ENCODE measurements at places on chromosomes 4 and X.

DNA sequence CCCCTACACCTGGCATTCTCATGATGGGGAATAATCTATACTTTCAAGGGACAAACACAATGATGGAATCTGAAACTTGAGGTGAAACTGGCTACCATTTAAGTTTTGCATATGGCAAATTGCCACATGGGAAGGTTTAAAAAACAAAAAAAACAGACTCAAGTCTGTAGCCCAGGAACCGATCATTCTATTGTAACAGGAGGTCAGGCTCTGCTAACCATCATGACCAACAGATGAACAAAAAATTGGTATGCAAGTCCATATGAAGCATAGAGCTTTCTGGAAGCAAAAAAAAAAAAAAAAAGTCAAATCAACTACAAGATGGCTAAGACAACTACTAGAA, 594.3 kb upstream of the DIPK2B start:
- no peak for DNase-seq

GRCh38 chr4:7976025-7976424, 36.4 kb upstream of the AFAP1 start:
- no peak for DNase-seq

GRCh38 chr4:82988323-82988832, 22.2 kb downstream of the LIN54 start:
- no peak for DNase-seq

GRCh38 chrX:53048169-53049126, at the start of gene GPR173:
Gene GPR173 (plus strand): TSS chrX:53048789. CDS start chrX:53076622, 27,833 bp downstream.
- peak; percentile 58 for DNase-seq

DNA sequence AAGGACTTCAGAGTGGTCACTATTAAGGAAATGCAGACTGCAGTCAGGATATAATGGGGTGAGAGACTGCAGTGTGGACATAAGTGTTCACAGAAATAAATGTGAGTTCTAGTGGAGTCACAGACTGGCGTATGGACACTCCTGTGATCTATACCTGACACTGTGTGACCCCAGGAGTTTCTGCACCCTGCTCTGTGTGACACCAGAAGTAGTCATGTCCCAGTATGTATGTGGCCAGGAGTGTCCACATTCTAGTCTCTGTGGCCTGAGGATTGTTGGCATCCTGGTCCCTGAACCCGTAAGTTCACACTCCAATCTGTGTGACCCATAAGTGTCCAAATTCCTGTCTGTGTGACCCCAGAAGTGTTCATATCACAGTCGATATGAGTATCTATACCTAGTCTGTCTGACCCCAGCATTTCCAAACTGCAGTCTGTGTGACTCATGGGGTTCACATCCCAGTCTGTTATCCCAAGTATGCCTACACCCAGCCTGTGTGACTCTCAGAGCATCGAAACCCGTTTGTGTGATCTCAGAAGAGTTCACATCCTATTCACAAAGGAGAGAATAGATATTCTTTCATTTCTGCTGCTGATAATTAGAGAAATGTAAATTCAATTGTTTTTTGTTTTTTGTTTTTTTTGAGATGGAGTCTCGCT, 16.3 kb downstream of the WDR13 start:
- DNase-seq = no peak

- no peak for DNase-seq
Observed at GRCh38 chr4:84472154-84472553, 26.9 kb downstream of the NKX6-1 start.

GRCh38 chr4:47106561-47106960, 75.2 kb downstream of the GABRB1 start:
- DNase-seq = no peak

GRCh38 chr4:95186666-95187065, 362.1 kb downstream of the UNC5C start:
- no peak for DNase-seq

- DNase-seq = no peak
Observed at GRCh38 chr4:3648195-3648594, 116.0 kb upstream of the LRPAP1 start.

DNA sequence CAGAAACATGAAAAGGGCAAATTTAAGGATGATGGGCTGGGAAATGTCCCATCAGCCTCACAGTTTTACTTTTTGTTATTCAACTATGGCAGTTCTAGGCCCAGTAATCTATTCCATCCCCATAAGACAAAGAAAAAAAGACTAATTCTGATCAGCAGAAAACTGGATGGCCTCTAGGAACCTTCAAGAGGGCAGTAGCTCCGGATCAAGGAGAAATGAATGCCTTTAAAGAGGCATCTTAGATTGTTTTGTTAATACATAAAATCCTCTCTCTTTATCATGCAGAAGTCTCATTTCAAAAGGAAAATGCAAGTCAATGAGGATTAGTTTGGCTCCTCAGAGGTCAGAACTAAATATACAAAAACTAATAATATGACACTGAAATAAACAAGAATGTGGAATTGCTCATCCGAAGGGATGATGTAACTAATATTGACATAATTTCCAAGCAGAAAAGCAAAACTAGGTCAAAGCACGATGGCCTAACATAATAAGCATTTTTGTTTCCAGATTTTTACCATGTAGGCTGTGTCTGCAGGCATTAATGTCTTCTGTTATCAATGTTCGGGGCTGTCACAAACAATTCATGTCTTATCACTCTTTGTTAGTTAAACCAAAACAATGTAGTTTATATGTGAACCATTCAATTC, 8.8 kb downstream of the MID1 start:
- no peak for DNase-seq

DNA sequence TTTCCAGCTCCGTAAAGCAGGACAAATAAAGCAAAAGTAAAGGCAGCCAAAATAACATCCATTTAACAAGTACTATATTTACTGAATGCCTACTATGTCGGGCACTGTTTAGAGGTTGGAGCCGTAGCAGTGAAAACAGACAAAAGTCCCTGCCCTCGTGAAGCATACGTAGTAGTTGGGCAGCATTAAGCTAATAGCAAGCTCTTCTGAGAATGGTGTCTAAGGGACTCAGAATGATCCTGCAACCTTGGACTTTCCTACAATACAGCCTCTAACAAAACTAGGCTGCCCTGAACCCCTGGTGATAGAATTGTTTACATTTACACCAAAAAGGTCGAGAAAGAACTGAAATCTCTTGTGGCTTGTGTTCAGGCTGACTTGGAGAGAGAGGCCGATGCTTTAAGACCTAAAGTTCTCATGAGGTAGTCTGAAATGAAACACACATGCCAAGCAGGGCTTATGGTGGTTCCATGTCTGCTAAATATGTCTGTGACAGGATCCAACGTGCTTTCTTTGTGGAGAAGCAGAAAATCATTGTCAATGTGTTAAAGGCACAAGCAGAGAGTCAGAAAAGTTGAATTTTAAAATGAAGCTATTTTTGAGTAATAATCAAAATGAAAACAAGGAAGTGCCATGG, 898 bp upstream of the PDGFC start:
- DNase-seq = no peak

- DNase-seq = no peak
Observed at GRCh38 chr4:144514736-144515135, 131.2 kb upstream of the HHIP start.

DNA sequence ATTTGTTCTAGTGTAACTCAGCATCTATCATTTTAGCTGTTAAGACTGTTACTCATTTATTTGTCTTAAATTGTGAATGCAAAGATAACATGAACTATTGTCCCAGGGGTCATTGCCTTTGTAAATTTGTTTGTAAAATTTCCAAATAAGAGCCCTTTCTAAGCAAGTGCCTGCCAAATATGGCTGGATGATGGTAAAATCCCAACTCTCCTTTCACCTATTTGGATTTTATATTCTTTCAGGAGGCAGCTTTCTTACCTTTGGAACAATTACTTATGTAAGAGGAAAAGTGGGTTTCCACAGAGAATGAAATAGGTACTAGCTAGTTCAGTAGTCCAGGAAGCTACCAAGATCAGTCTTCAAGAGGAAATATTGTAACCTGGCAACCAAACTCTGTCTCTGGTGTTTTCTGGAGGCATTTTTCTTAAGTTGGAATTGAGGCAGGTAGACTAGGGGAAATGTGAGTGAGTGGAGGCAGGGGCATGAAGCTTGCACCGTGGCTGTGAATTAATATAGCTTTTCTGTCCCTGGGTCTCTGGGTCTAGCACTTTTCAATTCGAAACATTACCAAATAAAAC, 363.0 kb upstream of the ZCCHC13 start:
- DNase-seq = no peak

DNA sequence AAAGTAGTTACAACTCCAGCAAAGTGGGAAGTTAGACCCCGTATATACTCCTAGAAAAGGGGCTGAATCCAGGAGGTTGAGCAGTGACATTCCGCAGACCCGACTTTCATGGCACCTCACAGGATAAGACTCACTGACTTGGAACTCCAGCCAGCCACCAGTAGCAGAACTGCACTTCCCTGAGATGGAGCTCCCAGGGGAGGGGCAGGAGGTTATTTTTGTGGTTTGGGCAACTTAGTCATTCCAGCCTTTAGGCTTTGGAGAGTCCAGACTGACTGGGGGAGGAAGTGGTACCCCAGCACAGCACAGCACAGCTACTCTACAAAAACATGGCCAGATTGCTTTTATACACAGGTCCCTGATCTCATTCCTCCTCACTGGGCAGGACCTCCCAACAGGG, 319.1 kb downstream of the PCDH19 start:
- no peak for DNase-seq

- DNase-seq = no peak
Observed at GRCh38 chrX:31356275-31357212, 284.7 kb upstream of the FTHL17 start.

- DNase-seq = peak; percentile 19
Observed at GRCh38 chr4:153488006-153488891, 22.1 kb downstream of the TMEM131L start.

- no peak for DNase-seq
Observed at GRCh38 chr4:5708449-5709206, at the start of gene EVC2. Gene EVC2 (minus strand): TSS chr4:5708559. CDS start chr4:5708513, 46 bp downstream.

DNA sequence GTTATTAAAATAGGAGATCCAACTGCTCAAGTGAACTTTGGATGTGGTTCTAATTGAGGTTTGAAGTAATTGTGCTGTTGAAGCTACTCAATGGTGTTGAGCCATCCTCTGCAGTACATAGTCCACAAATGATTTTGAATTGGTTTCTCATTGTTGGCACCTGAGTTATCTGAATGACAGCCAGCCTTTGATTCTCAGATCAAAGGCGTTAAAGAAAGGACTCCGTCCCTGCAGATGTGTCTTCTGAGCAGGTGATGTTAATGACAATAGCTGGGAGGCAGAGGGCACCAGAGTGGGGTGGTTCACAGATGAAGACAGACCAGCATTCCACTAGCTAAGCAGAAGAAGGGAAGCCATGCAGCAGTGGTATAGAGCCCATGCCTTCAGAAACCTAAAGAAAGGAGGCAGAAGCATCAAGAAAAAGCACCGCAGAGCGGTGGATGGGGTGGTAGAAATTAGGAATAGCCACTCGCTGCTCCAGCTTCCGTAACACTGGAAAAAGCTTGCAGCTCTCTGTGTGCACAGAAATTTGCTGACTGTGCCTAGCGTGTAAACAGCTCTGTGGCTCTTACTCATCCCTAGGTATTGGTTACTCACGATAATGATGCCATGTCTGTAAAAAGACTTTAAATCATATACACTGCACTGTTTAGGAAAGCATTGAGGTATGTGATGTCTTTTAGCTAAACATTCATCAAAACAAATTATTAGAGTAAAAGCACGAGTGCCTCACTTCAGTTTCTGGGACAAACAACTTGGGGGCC, 79.2 kb upstream of the CLCN4 start:
- no peak for DNase-seq

GRCh38 chr4:15239866-15240265, 188.0 kb upstream of the C1QTNF7 start:
- DNase-seq = no peak

DNA sequence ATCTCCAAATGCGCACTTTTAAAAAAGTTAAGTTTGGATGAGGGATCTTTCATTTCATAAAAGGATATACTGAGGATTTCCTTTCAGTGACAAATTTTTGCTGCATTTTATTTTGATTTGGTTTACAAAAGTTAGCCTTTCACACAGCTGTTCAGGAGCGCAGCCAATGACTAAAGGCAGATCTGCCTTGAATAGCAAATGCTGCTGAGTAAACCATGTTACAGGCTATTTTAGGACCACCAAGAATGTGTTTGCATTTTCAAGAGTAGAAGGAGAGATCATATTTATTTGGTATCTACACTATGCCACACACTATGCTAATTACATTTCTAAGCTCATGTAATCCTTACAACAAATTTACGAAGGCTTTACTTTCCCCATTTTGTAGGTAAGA, 92.1 kb downstream of the MAMLD1 start:
- DNase-seq = no peak

DNA sequence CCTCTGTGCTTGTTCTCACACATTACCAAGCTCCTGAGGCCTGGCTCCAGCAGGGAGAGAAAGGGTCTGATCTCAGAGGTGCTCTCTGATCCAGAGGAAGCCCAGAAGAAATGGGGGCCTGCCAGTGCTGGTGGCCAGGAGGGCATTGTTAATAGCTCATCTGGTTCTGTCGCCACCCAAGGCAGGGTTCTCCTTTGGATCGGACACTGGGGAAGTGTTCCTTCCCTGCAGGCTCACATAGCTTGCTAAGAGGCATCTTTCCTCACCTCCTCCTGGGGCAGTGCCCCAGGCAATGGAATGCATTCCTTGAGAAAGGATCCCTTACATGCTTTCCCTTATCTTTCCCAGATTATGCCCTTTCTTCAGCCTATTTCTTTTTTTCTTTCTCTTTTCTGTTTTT, 53.8 kb downstream of the RBM47 start:
- no peak for DNase-seq

- no peak for DNase-seq
Observed at GRCh38 chr4:12791536-12791935, 692.6 kb downstream of the RAB28 start.

DNA sequence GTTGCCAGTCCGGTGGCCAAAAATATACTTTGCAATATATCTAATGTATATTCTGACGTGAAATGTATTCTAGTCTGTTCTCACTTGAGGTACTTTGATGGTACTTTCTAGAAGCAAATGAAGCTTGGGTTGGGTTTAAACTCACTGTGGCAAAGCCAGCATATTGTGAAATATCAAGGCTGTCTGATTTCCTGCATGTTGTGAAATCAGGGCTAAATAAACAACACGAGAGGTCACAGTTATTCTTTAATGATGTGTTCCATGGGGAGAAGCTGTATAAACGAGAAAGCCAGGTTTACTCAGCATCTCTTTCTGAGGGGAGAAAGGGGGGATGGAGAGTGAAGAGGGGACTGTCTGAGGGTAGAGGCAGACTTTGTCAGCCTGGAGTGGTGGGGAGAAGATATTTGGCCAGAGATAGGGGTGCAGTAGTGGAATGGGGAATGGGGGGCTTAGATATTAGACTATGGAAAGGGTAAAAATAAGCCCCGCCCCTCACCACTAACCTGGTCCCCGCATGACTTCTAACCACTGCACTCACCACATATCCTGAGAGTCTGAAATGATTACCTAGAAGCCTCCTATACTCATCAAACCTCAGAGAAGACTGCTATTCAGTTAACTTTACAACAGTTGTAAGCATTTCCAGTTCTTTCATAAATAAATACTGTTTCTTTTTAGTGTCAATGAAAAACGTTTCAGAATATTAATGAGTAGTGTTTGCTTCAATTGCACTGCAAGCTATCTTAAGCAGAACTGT, 5.9 kb upstream of the SCARB2 start:
- no peak for DNase-seq

All from NCI-H510A treated with DMSO at 0.1 percent for 48 hours (cell line).